Caki2 (cell line): ENCODE measurements at places on chromosomes 16 and 17.
A peak's percentile ranks its signal among the peaks of the same experiment; 100 is the strongest.

GRCh38 chr16:20614186-20615141 lies 38.3 kb upstream of the ACSM2B start:
- no peak for DNase-seq

DNA sequence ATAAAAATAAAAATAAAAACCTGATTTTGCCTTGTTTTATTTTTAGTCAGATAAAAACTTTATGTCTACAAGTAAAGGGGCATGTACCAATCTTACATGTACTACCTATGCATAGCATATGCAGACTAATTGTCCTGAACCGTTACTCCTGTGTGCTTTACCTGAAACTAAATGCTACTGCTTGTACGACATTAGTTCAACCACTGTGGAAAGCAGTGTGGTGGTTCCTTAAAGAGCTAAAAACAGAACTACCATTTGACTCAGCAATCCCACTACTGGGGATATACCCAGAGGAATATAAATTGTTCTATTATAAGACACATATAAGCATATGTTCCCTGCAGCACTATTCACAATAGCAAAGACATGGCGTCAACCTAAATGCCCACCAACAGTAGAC lies 426.0 kb upstream of the PMFBP1 start:
- no peak for DNase-seq

DNA sequence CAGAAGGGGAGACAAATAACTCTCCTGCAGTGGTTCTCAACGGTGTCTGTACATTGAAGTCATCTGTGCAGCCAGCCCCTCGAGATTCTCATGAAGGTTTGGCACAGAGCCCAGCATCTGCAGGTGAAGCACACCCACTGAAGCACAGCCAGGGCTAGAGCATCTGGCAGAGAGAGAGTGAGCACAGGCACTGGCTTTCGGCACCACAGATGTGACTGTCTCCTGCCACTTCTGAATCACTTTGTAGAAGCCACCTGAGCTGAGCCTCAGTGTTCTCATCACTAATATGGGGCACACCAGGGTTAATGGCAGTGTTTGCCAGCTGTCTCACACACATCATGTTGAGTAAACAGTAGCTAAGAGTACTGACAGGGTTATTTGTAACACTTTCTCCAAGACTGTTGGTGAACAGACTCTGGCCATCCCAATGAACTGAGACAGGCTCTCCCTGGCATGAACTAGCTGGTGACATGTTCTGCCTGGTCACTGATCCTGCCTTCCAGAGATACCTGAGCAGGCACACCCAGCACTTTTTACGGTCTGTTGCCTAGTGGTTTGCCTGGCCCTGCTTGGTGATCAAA lies 10.9 kb downstream of the HSPB9 start:
- DNase-seq, result peak; percentile 34

GRCh38 chr17:28549236-28550132 lies 2.9 kb downstream of the UNC119 start:
- no peak for DNase-seq

DNA sequence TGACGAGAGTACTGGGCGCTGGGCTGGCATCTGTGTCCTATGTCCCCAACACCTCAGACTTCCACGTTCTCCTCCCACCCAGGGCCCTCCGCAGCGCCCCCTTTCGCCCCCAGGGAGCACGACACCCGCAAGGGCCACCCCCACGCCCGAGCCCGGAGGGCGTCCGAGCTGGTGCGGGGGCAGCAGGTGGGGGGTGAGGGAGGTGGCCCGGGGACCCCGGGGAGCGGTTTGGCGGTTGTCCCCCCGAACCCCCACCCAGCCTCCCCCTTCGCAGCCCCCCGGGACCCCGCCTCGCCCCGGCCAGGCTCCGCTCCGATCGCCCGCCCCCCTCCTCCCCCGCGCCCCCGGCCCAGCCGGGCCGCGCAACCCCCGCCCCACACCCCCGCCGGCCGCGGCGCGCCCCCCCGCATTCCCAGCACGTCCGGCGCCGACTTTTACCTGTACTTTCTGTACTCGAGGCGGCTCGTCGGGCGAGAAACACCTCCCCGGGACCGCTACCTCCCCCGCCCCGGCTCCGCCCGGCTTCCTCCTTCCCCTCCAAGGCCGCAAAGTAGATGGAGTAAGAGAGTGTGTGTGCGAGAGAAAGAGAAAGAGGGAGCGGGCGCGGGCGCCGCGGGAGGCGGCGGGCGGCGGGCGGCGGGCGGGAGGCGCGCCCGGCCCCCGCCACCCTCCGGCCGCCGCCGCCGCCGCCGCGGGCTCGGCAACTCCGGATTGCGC lies 901 bp downstream of the CDYL2 start:
- no peak for DNase-seq

DNA sequence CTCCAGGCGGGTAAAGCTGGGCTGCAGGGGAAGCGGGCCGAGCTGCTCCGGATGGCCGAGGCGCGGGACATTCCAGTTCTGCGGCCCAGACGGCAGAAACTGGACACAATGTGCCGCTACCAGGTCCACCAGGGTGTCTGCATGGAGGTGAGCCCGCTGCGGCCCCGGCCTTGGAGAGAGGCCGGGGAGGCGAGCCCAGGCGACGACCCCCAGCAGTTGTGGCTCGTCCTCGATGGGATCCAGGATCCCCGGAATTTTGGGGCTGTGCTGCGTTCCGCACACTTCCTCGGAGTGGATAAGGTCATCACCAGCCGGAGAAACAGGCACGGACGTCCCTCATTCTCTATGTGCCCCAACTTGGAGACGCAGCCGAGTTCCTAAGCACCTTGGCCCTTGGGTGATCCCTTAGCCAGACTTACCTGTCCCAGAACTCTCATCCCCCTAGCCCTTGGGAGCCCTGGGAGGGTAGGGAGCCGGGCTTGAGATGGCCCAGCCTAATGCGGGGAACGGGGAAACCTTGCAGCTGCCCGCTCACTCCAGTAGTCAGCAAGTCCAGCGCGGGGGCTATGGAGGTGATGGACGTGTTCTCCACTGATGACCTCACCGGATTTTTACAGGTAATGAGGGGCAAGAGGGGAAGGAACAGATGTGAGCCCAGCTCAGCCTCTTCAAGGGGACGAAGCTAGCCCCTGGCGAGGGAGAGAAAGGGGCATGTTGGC lies 806 bp downstream of the MRM1 start:
- no peak for DNase-seq

DNA sequence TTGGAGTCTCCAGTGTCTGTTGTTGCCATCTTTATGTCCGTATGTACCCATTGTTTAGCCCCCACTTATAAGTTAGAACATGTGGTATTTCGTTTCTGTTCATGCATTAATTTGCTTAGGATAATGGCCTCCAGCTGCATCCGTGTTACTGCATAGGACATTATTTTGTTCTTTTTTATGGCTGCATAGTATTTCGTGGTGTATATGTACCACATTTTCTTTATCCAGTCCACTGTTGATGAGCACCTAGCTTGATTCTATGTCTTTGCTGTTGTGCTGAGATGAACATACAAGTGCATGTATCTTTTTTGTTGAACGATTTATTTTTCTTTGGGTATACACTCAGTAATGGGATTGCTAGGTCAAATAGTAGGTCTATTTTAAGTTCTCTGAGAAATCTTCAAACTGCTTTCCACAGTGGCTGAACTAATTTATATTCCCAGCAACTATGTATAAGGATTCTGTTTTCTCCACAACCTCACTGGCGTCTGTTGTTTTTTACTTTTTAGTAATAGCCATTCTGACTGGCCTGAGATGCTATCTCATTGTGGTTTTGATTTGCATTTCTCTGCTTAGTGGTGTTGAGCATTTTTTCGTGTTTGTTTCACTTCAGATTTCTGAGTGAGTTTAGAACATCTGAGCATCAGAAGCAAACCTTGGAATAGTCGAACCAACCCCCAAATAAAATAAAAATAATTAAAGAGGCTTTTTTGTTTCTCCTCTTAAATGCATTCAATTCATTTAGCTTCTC lies 304.7 kb downstream of the ZFHX3 start:
- no peak for DNase-seq

DNA sequence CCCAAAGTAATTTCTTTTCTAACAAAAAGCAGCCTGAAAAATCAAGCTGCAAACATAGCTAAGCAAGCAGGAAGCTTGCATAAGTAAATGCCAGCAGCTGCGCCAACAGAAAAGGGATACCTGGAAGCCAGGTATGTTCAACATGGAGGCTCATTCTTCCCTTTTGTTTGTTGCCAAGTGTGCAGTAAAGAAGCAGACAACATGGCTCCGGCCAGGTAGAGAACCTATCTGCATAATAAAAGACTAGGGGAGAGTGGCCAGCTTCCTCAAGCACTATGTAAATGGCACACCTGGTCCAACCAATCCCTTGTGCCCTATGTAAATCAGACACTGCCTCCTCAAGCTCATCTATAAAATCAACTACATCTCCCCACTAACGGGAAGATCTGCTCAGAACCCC lies 1407.0 kb downstream of the CDH11 start:
- DNase-seq, result no peak

DNA sequence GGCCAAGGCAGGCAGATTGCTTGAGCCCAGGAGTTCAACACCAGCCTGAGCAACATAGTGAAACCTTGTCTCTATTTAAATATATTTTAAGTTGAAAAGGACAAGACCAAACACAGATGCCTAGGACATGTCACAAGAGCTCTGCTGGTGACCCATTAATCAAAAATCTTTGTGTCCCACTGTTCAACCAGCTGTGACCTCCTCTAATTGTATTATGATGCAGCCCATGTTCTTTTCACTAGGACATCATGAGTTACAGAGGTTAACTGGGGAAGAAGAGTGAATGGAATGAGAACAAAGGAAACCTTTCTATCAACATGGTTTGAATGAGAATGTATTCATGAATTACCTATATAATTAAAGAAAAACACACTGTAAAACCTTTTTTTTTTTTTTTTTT lies 7.0 kb downstream of the EFTUD2 start:
- no peak for DNase-seq

DNA sequence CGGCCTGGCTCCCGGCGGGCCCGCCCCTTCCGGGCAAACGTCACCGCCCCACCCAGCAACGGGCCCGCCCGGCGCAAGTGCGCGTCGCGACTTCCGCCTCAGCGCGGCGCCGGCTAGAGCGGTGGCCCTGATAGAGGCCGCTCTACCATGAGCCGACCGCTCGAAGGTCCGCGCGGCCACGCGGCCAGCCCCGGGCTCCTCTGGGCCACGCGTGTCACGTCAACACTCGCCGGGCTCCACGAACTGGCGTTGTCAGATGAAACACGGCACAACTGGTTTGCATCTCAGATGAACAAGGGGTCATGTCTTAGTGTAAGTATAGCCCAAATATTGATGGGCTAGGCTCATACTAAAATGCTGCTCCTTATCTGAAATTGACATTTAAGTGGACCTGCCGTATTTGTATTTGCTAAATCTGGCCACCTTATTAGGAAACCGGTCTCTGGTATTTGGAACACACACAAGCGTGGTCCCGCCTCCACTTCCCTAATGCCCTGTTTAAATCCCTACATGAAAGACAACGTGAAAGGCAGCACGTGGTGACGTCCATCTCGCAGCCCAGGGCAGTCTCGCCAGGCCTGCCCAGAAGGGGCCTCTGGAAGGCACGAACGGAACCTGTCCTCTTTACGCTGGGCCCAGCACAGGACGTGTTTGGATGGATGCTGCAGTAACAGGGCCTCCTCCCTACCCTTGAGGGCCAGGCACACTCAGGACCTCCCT lies at the start of gene ZNF598:
ZNF598 (minus strand) TSS at position 31 of the 720 bp plus-strand sequence.
- peak; percentile 84 for DNase-seq
